Right ventricle myocardium inferior (tissue), 1 donor: ENCODE measurements at places on chromosomes 4 and X. TPM values are rescaled to one million over a fixed set of nuclear protein-coding genes. Genes with fewer than 3 reads are reported as not detected.

PAGE2B gene
- not detected for total RNA-seq

WDR17 gene
- total RNA-seq = 0.43 TPM

UGT2A2 gene
- total RNA-seq = not detected

GAGE12H gene
- not detected for total RNA-seq

HPGD gene
- 1.1 TPM for total RNA-seq

DDX53 gene
- not detected for total RNA-seq

NSD2 gene
- 37.0 TPM for total RNA-seq

MANBA gene
- total RNA-seq = 24.8 TPM

MAB21L2 gene
- not detected for total RNA-seq

GALNTL6 gene
- not detected for total RNA-seq

GRCh38 chrX:136310411-136310810 is 9.6 kb downstream of the ADGRG4 start:
- no peak for DNase-seq

- DNase-seq = no peak
Observed at GRCh38 chr4:125016892-125017299, 297.9 kb upstream of the FAT4 start.

- DNase-seq = no peak
Observed at GRCh38 chr4:55032179-55032578, 93.2 kb downstream of the KDR start.

- DNase-seq = no peak
Observed at GRCh38 chr4:186688150-186688943, 35.3 kb downstream of the FAT1 start.

DNA sequence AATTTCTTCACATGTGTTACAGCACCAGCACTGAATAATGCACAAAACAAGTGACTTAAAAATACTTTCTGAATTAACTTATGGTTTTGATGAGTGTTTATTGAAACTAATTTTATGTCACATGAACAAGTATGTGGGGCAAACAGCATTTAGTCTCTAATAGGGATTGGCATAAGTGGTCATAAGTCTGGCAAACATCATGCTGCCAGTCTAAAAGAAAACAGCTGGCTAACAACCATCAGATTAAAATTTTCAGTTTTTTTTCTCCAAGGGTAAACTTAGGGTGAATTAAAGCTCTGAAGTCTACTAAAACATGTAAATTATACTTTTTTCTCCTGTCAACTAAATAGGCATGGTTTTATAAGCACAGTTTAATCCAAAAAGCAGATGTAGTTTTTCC is 1014.2 kb downstream of the FAT4 start:
- no peak for DNase-seq

- no peak for DNase-seq
Observed at GRCh38 chr4:80115368-80116181, 42.5 kb upstream of the ANTXR2 start.

DNA sequence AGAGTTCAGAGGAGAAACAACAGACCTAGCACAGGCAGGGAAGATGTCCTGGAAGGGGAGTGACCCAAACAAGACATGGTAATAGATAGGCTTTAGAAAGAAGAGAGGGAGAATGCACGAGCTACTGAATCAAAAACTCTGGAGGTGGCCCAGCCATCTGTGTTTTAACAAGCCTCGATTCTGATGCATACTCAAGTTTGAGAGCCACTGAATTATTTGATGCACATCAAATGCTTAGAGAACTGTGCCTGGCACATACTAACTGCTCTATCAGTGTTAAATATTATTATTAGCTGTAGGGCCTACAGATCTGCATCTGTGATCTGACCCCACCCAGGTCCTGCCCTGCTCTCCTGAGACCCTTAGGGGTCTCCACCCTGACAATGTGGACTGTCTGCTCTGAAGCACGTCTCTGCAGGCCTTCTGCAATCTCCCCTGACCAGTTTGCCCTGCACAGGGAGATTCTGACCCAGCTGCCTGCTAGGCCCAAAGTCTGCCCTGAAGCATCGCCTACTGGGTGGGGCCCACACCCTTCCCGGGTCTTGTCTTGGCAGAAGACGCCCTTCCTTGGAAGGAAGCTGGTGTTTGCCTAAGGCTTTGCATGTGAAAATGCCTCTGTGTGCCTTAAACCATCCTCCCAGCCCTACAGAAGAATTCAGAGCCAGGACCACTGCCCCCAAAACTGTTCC is 201.5 kb upstream of the KLF3 start:
- peak; percentile 65 for DNase-seq

GRCh38 chr4:92600638-92601037 is 296.9 kb downstream of the GRID2 start:
- DNase-seq = no peak

GRCh38 chrX:15579778-15580747 is 20.7 kb downstream of the ACE2 start:
- DNase-seq = peak; percentile 59

GRCh38 chrX:143934542-143934941 is 50.7 kb downstream of the UBE2NL start:
- DNase-seq = no peak

- DNase-seq = peak; percentile 34
Observed at GRCh38 chrX:136780763-136781162, at the start of gene ARHGEF6. Gene ARHGEF6, minus strand, starts transcription at chrX:136780932. Its CDS starts 50 bp downstream, at chrX:136780882.

- no peak for DNase-seq
Observed at GRCh38 chrX:10986616-10987015, 124.5 kb upstream of the HCCS start.

DNA sequence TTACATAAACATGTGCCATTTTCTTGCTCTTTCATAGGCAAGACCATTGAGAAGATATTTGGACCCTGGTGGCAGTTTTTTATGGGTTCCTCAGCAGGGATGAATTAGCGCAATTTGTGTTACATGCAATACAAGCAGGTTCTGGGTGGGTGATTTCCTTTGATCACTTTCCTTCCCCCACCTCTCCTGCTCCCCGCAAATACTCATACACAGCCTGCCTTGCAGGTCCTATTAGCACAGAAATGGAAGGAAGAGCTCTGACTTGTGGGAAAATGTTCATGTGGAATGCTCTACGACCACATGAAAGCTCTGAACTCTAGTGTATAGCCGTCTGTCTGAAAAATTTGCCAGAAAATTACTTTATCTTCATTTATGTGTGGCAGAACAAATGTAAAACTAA is 361.0 kb upstream of the FAT1 start:
- DNase-seq = no peak
